Thyroid gland (tissue), 4 donors: ENCODE measurements at places on chromosomes 6 and 20.

DNA sequence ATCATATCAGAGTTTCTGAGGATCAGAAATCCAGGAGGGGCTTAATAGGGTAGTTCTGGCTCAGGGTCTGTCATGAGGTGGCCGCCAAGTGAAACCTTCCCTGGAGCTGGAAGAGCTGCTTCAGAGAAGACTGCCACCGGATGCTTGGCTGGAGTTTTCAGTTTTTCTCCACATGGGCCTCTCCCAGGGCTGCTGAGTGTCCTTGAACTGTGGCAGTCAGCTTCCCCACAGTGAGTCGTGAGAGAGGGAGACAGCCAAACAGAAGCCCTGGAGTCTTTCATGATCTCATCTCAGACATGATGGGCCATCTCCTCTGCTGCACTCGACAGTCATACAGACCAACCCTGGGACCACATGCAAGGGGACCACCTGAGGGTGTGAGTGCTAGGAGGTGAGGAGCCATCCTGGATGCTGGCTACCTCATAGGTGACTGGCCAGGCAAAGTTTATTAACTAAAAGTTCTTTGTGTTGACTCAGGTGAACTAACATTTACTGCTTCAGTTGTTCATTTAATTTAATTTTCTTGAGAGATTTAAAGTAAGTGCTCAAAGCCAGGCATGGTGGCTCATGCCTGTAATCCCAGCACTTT lies 71.5 kb downstream of the SHLD1 start:
- H3K27ac ChIP-seq: peak overlapping the region; percentile 15
- H3K4me1 ChIP-seq: no peaks in the 10 kb centered on the region
- H3K4me3 ChIP-seq: no peak overlapping the region
- no peaks in the 10 kb centered on the region for H3K27me3 ChIP-seq
- H3K36me3 ChIP-seq: no peaks in the 10 kb centered on the region

GRCh38 chr6:148166339-148166968 lies 176.2 kb upstream of the SASH1 start:
- DNase-seq: no peak
- no peaks in the 10 kb centered on the region for H3K4me1 ChIP-seq
- H3K4me3 ChIP-seq: no peak overlapping the region
- H3K36me3 ChIP-seq: no peaks in the 10 kb centered on the region
- no peaks in the 10 kb centered on the region for H3K27me3 ChIP-seq

DNA sequence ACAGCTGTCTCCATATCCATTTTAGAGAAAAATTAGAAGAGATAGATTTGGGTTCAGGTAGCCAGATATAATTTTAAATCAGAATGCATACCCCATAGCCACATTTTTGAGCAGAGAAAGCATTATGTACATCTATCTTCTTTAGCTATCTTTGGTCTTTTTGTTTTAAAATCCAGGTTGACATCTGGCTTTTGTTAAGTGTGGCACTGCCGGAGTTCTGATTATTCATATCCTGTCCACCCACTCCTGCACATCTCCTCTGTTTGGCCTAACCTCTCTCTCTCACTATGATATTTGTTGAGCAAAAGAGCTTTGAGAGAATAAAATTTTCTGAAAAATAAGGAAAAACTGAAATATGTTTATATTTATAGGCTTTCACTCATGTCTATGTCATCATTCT lies 189.7 kb downstream of the PACRG start:
- H3K4me3 ChIP-seq: no peak overlapping the region
- DNase-seq: no peak
- H3K36me3 ChIP-seq: no peaks in the 10 kb centered on the region
- H3K27me3 ChIP-seq: no peaks in the 10 kb centered on the region

GRCh38 chr6:64489763-64490162 lies 854.2 kb downstream of the PHF3 start:
- DNase-seq: no peak
- no peaks in the 10 kb centered on the region for H3K36me3 ChIP-seq
- H3K4me1 ChIP-seq: no peaks in the 10 kb centered on the region
- H3K27ac ChIP-seq: no peak overlapping the region
- H3K4me3 ChIP-seq: no peak overlapping the region

GRCh38 chr6:111812060-111813038 lies 60.9 kb downstream of the FYN start:
- H3K27ac ChIP-seq: no peak overlapping the region
- no peaks in the 10 kb centered on the region for H3K36me3 ChIP-seq
- H3K27me3 ChIP-seq: no peaks in the 10 kb centered on the region
- H3K4me1 ChIP-seq: peaks cover 26% of the 10 kb centered on the region

- H3K4me3 ChIP-seq: no peak overlapping the region
- DNase-seq: no peak
- H3K36me3 ChIP-seq: no peaks in the 10 kb centered on the region
- H3K4me1 ChIP-seq: no peaks in the 10 kb centered on the region
Measured at GRCh38 chr20:59764037-59764436, 159.7 kb downstream of the PHACTR3 start.

GRCh38 chr20:32397567-32398084 lies 39.5 kb downstream of the ASXL1 start:
- no peaks in the 10 kb centered on the region for H3K36me3 ChIP-seq
- no peak overlapping the region for H3K27ac ChIP-seq
- no peaks in the 10 kb centered on the region for H3K27me3 ChIP-seq
- H3K4me3 ChIP-seq: no peak overlapping the region
- H3K4me1 ChIP-seq: peaks cover 15% of the 10 kb centered on the region
- DNase-seq: no peak

DNA sequence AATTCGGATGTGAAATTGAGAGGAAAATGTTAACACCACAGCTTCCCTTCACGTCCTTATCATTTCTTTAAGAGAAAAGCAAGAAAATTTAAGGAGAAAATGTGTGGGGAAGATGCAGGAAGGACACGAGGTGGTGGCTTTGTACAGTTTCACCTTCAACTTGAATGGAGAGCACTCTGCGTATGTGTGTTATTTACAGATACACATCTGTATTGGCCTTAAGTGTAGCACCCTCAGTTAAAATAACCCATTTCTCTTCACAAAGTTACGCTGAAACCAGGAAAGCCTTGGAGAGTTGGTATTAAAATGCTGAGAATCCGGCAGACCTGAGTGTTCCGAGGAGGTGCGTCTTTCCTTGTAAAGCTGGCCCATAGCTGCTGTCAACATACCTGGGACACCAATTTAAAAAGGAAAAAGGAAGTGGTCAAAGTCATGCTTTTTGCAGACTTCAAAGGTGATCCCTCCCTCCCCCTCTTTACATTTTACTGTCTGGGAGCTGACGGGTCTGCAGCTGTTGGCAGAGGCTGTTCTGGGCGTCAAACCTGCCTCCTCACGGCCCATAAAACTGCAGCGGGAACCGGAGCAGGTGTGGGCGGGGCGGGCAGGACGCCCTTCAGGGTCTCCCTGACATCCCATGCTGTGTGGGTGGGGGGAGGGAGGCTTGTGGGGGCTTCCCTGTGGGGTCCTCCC lies 61.3 kb upstream of the TBXT start:
- H3K27ac ChIP-seq: no peak overlapping the region
- no peak overlapping the region for H3K4me3 ChIP-seq
- no peak for DNase-seq
- no peaks in the 10 kb centered on the region for H3K36me3 ChIP-seq
